NAMALWA (cell line): ENCODE measurements at places on chromosomes 6 and 20.
A peak's percentile ranks its signal among the peaks of the same experiment; 100 is the strongest.

DNA sequence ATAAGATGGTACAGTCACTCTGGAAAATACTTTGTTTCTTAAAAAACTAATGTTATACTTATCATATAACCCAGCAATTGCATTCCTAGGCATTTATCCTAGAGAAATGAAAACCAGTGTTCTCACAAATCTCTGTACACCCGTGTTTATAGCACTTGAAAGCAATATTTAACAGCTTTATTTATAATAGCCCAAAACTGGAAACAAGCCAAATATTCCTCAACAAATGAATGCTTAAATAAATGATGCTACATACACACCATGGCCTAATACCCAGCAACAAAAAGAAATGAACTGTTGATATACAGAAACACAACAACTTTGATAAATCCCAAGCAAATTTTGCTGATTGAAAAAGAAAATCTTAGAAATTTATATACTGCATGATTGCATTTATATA is 51.3 kb downstream of the GFRA4 start:
- DNase-seq: no peak

- no peak for DNase-seq
These were observed 93.1 kb downstream of the CHD6 start for GRCh38 chr20:41524980-41525613.

DNA sequence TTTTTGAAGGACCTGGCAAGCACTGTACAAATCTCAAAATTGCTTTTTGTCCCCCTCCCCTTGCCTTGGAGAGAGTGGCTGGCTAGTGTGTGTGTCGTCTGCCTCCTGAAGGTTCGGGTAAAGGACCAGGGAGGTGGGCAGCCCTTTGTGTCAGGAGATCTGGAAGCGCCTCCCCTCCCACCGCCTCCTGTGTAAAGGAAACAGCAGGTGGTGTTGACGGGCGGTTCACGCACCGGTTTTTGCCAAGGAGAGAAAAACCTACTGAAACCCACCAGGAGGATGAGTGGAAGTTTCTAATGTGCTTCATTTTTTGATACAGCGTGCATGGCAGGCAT is 1.2 kb downstream of the ENTPD6 start:
- DNase-seq: peak; percentile 28

DNA sequence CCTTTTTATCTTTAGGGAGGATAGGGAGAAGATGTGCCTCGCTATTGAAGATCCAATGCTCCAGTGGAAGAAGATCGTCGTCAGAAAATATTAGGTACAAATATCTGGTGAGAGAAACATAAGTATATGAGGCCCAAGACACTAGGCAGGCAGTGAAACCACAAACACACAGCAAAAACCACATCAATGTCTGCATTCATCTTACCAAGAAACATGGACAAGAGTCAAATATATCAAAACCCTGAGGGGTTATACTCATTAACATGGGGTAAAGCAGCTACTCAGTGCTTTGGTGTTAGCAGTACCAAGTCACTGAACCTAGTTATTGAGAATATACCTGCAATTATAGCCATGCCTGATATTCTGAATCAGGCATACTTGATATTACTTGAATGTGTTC is 101.4 kb upstream of the FAM184A start:
- no peak for DNase-seq

DNA sequence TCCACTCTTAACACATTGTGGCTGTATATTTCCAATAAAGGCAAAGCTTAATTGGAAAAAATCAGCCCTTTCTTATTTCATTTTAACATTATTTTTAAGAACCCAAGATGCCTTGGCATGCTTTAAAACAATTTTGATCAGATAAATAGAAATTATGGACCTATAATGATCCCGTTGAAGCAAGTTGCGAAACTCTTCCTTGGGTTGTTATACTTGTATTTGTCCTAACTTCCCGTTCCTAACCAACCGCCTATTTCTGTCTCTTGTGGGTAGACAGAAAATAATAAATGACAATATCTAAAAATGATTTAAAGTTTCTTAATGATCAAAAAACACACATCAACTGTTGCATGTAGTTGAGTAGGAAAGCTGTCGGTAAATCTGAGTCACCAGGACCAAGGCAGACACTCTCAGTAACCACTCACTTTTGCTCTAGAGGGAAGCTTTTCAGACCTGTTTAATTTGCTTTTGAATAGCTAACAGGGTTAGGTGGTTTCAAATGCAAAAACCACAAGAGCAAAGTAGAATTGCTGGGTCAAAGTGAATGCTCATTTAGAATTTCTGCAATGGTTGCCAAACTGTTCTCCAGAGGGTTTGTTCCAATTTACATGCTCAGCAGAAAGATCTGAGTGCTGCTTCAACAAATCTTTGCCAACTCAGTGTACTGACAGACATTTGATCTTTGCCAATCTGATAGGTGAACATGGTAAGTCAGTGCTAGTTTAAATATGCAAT is 34.2 kb upstream of the KCNK5 start:
- DNase-seq: no peak

- no peak for DNase-seq
These were observed 34.0 kb upstream of the FAM83C start for GRCh38 chr20:35326021-35326739.

DNA sequence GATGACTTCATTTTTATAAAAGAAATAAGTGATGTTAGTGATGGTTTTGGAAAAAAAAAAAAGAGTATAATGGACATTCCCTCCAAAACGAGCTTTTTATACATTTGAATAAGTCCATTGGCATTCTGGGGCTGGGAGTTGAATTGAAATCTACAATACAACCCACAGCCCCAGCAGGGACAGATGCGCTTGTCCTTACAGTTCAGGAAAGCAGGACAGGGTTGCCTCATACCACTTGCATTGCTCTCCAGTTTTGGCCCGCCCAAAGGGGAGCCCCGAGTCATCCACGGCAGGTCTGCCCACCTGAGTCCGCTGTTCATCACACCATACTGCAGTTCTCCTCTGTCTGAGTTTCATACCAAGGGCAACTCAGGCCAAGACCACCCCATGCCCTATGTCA is 46.2 kb downstream of the VAPB start:
- DNase-seq: no peak

- no peak for DNase-seq
These were observed 5.6 kb downstream of the PMEPA1 start for GRCh38 chr20:57704245-57704644.

GRCh38 chr6:47819461-47819860 is 37.6 kb downstream of the OPN5 start:
- no peak for DNase-seq

DNA sequence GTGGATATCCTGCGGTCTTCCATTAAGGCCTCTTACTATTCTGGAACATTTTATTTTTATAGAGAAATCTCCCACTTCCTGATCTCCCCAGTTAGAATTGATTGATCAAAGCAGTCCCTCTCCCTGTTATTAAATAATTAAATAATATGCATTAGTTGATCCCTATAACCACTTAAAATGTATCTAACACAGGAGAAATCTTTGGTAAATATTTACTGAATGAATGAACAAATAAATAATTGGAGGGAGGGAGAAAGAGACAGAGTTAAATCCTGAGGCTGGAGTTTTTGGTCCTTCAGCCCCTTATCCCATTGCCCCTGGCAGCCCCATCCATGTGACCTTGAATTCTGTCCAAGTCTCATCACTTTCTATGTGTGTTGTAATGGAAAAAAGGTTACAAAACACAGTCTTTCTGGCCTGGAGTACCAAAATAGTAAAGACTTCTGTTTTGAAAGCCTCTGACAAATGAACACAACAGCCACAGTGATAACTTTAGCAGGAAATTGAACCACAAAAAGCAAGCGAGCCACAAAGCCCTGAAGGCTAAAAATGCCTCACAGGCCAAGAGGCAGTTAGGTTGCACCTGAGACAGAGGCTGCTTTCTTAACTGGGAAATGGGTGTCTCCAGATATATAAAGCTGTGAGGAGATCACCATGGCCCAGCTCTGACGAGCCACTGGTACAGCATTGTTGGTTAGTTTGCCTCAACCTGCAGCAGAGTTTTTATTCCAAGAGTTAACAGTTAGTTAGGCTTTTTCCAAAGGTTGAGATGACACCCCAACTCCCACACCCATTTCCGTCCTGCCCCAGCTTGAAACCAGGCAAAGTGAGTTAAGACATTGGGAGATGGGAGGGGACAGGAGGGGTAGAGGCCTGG is 11.3 kb downstream of the NT5E start:
- peak; percentile 21 for DNase-seq

DNA sequence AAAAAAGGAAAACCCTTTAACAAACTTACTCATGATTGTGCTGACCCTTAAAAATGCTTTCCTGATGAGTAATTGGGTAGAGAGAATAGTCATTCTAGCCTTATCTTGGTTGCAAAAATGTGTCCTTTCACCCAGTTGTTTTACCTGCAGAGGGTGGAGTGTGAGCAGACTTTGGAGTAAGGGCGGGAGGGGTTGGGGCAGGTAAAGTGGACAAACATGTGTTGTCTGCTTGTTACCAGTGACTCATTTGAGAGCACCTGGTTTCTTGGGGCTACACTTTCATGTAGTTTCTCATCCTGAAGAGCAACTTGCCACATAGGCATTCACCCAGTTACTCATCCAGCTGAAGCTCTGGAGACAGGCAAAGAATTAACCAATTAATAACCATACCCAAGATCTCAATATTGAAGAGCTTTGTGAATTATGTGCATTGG is 121.1 kb downstream of the TNFRSF21 start:
- no peak for DNase-seq

- no peak for DNase-seq
These were observed 42.6 kb upstream of the NFATC2 start for GRCh38 chr20:51585148-51585547.

DNA sequence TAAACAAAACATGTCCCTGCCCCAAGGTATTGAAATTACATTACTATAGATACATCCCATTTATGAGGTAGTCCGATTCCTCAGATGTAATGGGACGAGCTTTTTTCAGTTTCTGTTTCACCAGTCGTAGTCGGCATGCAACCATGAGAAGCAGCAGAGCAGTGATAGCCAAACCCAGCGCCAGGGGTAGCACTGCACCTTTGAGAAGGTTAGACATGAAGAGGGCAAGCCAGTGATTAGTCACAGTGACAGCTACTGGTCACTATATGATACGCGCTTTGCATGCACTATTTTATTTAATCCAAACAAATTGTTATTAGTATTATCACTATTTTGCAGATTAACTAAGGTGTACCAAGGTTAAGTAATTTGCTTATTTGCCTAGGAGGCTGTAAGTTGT is 43.7 kb downstream of the LRP11 start:
- no peak for DNase-seq

- DNase-seq: no peak
These were observed 25.9 kb downstream of the JAG1 start for GRCh38 chr20:10647909-10648308.

- no peak for DNase-seq
These were observed 60.3 kb downstream of the WDR27 start for GRCh38 chr6:169641461-169642085.

DNA sequence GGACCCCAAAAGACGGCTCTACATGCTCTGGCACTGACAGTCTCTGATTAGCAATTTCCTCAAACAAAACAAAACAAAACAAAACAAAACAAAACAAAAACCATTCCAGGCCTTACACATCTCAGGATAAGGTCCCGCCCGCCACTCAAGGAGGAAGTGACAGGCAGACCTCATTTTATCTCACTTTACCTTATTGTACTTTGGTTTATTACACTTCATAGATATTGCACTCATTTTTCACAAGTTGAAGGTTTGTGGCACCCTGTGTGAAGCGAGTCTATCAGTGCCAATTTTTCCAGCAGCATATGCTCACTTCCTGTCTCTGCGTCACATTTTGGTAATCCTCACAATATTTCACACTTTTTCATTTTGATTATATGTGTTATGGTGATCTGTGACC is 15.2 kb downstream of the ZBP1 start:
- no peak for DNase-seq

- no peak for DNase-seq
These were observed 186.1 kb upstream of the RIN2 start for GRCh38 chr20:19571996-19572395.

DNA sequence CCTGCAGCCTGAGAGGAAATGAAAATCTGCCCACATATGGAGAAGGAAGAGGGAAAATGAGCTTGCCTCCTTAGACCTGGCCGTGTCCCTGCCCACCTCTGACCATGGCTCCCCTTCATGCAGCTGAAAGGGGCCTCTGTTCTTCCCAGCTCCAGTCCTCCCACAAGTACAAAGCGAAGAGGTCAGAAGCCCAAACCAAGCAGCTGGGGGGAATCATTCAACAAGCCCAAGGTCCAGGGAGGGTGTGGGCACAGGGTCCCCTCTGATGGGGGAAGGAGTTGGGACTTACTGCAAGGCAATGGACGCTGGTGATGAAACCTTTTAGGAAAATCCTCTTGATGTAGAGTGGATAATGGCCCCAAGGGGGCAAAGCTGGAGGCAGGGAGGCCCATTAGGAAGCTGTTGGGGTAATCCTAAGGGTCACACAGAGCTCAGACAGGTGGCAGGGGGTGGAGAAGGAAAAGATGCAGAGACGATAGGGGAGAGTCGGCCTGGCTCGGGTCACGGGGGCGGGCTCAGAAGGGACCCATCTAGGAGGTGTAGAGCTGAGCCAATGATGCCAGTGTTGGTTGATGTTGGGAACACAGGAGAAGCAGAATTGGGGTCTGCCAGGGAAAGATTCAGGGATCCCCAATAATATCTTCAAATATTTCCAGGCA is 16.1 kb upstream of the GRM4 start:
- DNase-seq: no peak

DNA sequence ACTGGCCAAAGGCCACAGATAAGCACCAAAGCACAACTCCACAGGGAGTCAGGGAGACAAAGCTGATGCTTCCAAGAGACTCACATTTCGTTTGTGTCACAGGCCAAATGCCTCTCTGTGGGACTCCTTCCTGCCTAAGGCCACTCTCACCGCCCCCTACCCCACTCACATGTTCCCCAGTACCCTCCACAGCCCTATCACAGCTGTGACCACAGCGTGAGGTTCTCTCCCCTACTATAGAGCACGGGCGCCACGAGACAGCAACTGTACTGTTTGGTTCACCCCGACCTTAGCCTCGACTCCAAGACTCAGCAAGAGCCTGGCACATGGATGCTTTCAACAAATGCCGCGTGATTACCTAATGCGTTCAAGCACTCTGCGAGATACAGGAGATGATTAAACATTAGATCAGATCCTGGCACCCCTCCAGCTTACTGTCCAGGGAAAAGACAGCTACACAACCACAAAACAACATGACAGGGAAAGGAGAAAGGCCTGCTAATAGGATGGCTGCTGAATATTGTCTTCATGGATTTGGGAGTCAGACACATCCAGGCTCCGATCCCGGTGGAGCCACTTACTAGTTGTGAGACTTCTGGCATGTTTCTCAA is 105.5 kb downstream of the AGPAT4 start:
- no peak for DNase-seq

GRCh38 chr6:106637717-106638341 is 8.5 kb downstream of the QRSL1 start:
- peak; percentile 82 for DNase-seq

DNA sequence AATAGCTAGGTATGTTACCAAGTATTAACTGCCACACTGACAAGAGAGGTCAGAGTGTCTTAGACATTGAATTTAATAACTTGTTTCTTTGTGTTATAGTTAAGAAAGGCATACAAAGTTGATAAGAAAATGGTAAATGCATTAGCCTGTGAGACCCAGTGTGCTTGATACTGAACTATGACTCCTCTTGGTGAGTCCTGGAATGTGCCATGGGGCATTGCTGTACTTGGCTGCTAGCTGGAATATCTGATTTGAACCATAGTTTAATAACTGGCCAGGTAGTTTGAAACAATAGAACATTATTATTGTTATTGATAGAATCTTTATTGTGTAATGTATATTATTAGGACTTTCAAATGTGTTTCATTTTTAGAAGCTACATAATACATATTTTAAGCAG is 70.0 kb downstream of the ZFAND3 start:
- no peak for DNase-seq
